ENCODE measurements at places on chromosomes 11 and 22. TPM values are rescaled to one million over a fixed set of nuclear protein-coding genes. Genes with fewer than 3 reads are reported as not detected.

FBXO3 gene
- total RNA-seq: 23.5 TPM

BRSK2 gene
- 0.11 TPM for total RNA-seq

HORMAD2 gene
- not detected for total RNA-seq

C22orf15 gene
- total RNA-seq: 0.37 TPM

HPX gene
- total RNA-seq: 0.40 TPM

C11orf42 gene
- not detected for total RNA-seq

JAML gene
- 1.5 TPM for total RNA-seq

CCDC88B gene
- 201 TPM for total RNA-seq

OR4C16 gene
- total RNA-seq: not detected

NPTXR gene
- 0.13 TPM for total RNA-seq

RIMBP3C gene
- total RNA-seq: not detected

- H3K27ac ChIP-seq: no peak overlapping the region
- H3K4me1 ChIP-seq: peaks cover 21% of the 10 kb centered on the region
- no peak overlapping the region for H3K4me3 ChIP-seq
Measured at GRCh38 chr22:31447337-31447736, 42.3 kb downstream of the EIF4ENIF1 start.

- H3K36me3 ChIP-seq: no peaks in the 10 kb centered on the region
- H3K4me1 ChIP-seq: no peaks in the 10 kb centered on the region
- peaks cover 28% of the 10 kb centered on the region for H3K27me3 ChIP-seq
- H3K4me3 ChIP-seq: no peak overlapping the region
Measured at GRCh38 chr22:27775758-27776649, 25.6 kb downstream of the MN1 start.

DNA sequence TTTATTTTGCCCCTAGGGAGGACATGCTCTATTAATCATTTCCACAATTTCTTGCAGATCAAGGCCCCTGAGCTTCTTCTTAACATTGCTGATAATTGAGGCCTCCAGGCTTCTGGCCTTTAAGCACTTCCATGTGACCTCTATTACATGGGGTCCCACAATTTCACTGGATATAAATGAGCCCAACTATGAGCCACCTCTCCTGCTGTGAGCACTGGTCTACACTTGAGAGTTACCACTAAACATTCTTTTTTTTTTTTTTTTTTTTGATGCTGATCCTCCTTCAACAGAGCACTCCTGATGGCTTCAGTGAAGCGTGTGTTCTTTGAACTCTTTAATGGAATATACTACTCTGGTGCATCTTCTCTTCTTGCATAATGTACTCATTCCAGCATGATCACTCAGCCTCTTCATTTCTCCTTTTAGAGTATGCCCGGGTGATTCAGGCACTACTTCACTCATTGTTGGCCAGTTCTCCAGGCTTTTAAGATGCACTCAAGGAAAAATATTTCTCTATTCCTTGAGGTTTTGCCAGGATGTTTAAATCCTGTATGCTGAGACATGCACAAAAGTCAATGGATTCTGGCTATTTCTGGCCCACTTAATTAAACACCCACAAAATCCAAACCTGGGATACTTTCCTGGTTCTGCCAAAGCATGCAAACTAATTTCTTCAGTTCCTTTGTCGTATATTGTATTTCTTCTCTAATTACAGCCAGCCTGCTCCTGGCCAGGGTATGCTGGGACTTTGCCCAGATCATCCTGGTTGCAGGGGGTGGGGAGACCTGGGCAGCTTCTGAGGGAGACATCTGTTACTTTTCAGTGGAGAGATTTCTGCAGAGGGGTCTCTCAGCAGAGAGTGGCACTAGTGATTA lies 257.8 kb upstream of the LUZP2 start:
- H3K4me1 ChIP-seq: no peaks in the 10 kb centered on the region
- no peak overlapping the region for H3K4me3 ChIP-seq
- no peak for DNase-seq
- H3K36me3 ChIP-seq: no peaks in the 10 kb centered on the region
- no peak overlapping the region for H3K27ac ChIP-seq
- H3K27me3 ChIP-seq: no peaks in the 10 kb centered on the region

DNA sequence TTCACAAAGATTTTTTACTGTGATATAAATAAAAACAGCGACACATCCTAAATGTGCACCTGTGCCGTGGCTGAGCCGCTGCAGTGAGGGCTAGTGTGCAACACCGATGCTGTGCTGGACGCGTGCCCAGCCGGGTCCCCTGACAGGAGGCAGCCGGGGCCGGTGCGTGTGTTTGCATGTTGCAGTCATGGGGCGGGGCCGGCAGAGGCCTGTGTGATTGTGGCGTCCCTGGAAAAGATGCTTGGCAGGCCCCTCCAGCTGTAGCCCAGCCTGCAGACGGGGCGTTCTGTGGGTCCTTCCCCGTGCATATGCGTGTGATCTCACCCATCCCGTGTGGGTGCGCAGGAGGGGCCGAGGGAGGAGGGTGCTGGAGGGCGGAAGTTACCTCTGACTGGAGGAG lies 30.6 kb downstream of the MUC6 start:
- no peaks in the 10 kb centered on the region for H3K27me3 ChIP-seq
- H3K27ac ChIP-seq: no peak overlapping the region
- peaks cover 86% of the 10 kb centered on the region for H3K36me3 ChIP-seq
- no peak for DNase-seq
- no peak overlapping the region for H3K4me3 ChIP-seq

- DNase-seq: no peak
- H3K36me3 ChIP-seq: peaks cover 94% of the 10 kb centered on the region
- H3K4me1 ChIP-seq: no peaks in the 10 kb centered on the region
Measured at GRCh38 chr22:35419756-35420155, 19.8 kb downstream of the MCM5 start.

DNA sequence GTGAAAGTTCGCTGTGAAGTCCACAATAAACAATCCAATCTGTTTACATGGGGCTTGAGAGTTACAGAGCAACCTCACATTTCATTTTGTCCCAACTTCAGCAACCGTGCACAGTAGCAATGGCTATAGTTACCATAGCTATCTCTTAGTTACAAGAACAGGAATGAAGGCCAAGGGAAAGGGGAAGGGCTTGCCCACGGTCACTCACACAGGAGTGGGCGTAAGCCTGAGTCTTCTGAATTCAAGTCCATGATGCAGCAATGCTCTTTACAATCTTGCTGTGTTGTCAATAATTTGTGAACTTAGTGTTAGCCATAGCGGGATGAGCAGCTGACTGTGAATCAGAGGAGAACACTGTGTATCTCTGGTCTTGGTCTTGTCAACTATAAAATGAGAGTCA lies 102.9 kb downstream of the ADAMTS15 start:
- DNase-seq: no peak
- no peak overlapping the region for H3K4me3 ChIP-seq
- no peaks in the 10 kb centered on the region for H3K36me3 ChIP-seq
- H3K27me3 ChIP-seq: peaks cover 4% of the 10 kb centered on the region
- no peaks in the 10 kb centered on the region for H3K4me1 ChIP-seq

DNA sequence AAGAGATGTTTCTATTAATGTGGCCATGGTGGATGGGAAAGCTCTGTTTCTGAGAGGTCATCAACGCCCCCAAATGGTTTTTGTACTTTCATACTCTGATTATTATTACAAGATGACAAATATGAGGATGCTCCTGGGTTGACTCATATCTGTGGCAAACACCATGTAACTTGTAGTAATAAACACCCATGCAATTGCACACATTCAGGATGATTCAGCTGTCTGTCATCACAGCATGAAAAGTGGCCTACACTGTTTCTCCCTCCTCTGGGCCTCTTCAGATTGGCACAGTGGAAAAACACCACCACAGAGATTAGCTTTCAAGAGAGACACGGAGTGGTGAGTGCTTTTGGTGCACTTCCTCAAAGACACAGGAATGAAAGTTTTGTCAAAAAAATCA lies 85.4 kb downstream of the MTNR1B start:
- no peak overlapping the region for H3K27ac ChIP-seq
- H3K27me3 ChIP-seq: peaks cover 3% of the 10 kb centered on the region
- DNase-seq: no peak
- no peaks in the 10 kb centered on the region for H3K36me3 ChIP-seq
- H3K4me3 ChIP-seq: no peak overlapping the region

DNA sequence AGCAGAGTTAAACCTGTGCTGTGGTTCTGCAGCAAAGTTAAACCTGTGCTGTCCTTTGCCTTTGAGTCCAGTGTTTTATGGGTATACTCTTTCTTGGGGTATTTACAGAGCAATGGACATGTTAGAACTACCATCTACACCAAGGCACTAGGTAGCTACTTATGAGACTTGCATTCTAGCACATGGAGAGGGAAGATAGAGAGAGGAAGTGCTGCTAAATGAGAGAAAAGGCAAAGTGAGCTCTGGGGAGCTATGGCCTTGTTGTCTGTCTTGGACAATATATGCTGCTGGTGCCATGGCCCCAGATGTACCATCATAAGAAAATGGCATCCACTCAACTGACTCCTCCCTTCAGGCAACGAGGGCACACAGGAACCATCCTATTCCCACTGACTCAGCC lies 91.5 kb downstream of the SLC1A2 start:
- H3K36me3 ChIP-seq: no peaks in the 10 kb centered on the region
- H3K4me3 ChIP-seq: no peak overlapping the region
- no peaks in the 10 kb centered on the region for H3K27me3 ChIP-seq
- DNase-seq: no peak
- H3K27ac ChIP-seq: no peak overlapping the region

DNA sequence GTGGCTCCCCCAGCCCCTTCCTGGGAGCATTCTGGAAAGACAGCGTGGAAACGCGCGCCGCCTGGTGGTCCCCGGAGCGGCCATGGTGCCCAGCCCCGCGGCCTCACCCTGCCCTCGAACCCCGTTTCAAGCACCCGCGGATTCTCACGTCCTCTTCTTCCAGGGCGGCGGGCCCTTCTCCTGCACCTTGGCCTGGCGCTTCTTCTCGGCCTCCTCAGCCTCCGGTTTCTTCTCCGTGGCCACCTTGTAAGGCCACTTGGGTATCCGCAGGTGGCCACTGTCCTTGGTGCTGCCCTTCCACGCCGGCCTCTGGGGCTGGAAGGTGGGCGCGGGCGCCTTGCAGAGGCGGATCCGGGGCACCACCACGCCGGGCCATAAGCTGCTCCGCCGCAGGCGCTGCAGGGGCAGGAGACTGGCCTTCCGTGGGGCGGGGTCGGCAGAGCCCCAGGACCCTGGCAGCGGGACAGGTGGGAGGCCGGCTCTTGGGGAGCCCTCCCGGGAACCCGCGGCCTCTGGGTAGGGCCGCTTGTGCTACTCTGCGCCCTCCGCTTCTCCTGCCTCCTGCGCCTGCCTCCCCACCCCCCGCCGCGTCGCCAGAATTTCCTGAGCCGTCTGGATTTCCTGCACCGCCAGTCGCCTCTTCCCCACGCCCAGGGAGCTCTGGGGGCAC lies 83.4 kb downstream of the TRIM51G start:
- no peaks in the 10 kb centered on the region for H3K4me1 ChIP-seq
- H3K36me3 ChIP-seq: no peaks in the 10 kb centered on the region
- no peak overlapping the region for H3K27ac ChIP-seq
- peak; percentile 6 for DNase-seq
- no peaks in the 10 kb centered on the region for H3K27me3 ChIP-seq

GRCh38 chr22:48955351-48956311 lies 872.0 kb downstream of the BRD1 start:
- H3K27ac ChIP-seq: no peak overlapping the region
- H3K27me3 ChIP-seq: peaks cover 5% of the 10 kb centered on the region
- no peak for DNase-seq
- H3K36me3 ChIP-seq: no peaks in the 10 kb centered on the region
- H3K4me3 ChIP-seq: no peak overlapping the region
- H3K4me1 ChIP-seq: no peaks in the 10 kb centered on the region

- H3K36me3 ChIP-seq: peaks cover 94% of the 10 kb centered on the region
- no peaks in the 10 kb centered on the region for H3K4me1 ChIP-seq
- DNase-seq: no peak
- H3K27ac ChIP-seq: no peak overlapping the region
- H3K4me3 ChIP-seq: no peak overlapping the region
Measured at GRCh38 chr22:30016596-30016995, 63.7 kb upstream of the HORMAD2 start.

GRCh38 chr11:124801014-124801413 lies 808 bp upstream of the MSANTD2 start:
- H3K27me3 ChIP-seq: no peaks in the 10 kb centered on the region
- H3K27ac ChIP-seq: peak overlapping the region; percentile 92
- peak overlapping the region; percentile 89 for H3K4me3 ChIP-seq
- no peak for DNase-seq

DNA sequence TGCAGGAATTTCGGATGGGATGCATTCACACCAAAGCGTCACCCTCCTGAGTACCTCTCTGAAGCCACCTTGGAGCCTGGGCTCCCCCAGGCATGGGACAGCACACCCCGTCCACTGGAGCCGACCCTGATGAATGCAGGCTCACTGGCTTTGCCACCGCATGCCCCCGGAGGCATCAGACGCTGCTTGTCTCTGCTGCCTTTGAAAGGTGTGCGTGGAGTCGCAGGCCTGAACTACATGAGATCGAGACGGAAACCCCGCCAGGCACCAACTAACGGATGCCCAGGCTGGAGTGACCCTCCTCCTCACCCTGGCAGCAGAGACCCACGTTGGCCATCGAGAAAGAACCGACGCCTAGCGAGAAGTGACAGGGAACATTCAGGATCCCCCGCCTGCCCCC lies 22.5 kb downstream of the KRTAP5-5 start:
- H3K36me3 ChIP-seq: no peaks in the 10 kb centered on the region
- H3K4me1 ChIP-seq: no peaks in the 10 kb centered on the region
- H3K27me3 ChIP-seq: peaks cover 24% of the 10 kb centered on the region
- DNase-seq: no peak

- H3K27ac ChIP-seq: no peak overlapping the region
- no peaks in the 10 kb centered on the region for H3K27me3 ChIP-seq
- peaks cover 10% of the 10 kb centered on the region for H3K4me1 ChIP-seq
- no peak for DNase-seq
- peaks cover 71% of the 10 kb centered on the region for H3K36me3 ChIP-seq
Measured at GRCh38 chr22:26713823-26714449, 56.5 kb downstream of the MIAT start.

- DNase-seq: no peak
- H3K4me3 ChIP-seq: no peak overlapping the region
- no peaks in the 10 kb centered on the region for H3K4me1 ChIP-seq
- no peak overlapping the region for H3K27ac ChIP-seq
Measured at GRCh38 chr11:122594986-122595645, 60.4 kb upstream of the UBASH3B start.

GRCh38 chr11:77619576-77620198 lies 17.9 kb downstream of the CLNS1A start:
- H3K4me3 ChIP-seq: no peak overlapping the region
- no peak for DNase-seq
- H3K4me1 ChIP-seq: no peaks in the 10 kb centered on the region
- no peaks in the 10 kb centered on the region for H3K27me3 ChIP-seq
- peaks cover 75% of the 10 kb centered on the region for H3K36me3 ChIP-seq
- no peak overlapping the region for H3K27ac ChIP-seq

DNA sequence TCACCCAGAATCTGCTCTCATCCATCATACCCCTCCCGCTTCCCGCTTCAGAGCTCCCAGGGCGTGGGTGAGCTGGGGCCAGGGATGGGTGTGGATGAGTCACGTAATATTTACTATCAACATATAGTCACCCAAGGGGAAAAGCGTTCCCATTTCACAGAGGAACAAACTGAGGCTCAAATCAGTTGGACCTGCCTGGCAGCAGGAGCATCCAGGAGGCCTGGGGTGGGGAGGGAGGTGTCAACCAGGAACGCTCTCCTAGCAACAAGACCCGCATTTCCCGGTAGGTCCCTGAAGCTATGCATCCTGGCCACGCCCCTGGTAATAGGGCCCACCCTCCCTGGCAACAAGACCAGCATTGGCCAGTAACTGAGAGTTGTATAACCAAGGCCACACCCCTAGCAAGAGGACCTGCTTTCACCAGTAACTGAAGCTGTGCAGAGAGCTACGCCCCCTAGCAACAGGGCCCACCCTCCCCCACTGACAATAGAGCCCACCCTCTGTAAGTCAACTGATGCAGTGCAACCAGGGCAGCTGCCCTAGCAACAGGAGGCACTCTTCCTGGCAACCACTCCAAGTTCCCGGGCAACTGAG lies 32.7 kb upstream of the TXNRD2 start:
- H3K4me1 ChIP-seq: peaks cover 9% of the 10 kb centered on the region
- no peak overlapping the region for H3K4me3 ChIP-seq
- no peak overlapping the region for H3K27ac ChIP-seq
- H3K27me3 ChIP-seq: no peaks in the 10 kb centered on the region
- no peak for DNase-seq
